Lower lobe of right lung (tissue), 2 donors: ENCODE measurements at places on chromosomes 5 and 9.

DNA sequence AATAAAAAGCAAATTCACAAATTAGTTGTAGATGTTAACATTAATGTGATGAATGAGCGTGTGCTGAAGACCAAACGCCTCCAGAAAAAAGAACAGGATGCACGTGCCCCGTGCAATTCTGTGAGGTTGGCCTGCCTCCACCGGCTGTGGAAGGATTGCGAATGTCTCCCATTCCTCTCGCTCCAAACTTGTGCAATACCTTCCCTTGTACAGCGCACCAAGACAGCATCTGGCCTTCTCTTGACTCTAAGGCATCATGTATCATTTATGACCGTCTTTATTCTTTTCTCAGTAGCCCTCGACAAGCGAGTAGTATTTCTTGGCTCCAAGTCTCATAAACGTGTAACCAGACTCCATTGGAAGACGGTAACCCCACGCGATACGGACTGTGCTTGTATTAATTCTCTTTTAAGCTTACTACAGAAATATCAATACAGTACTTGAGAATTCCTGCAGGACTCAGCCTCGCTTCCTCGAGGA, 1.5 kb upstream of the TESK1 start:
- DNase-seq = peak; percentile 66

- DNase-seq = peak; percentile 71
Measured at GRCh38 chr9:131253891-131254491, 22.3 kb downstream of the FAM78A start.

DNA sequence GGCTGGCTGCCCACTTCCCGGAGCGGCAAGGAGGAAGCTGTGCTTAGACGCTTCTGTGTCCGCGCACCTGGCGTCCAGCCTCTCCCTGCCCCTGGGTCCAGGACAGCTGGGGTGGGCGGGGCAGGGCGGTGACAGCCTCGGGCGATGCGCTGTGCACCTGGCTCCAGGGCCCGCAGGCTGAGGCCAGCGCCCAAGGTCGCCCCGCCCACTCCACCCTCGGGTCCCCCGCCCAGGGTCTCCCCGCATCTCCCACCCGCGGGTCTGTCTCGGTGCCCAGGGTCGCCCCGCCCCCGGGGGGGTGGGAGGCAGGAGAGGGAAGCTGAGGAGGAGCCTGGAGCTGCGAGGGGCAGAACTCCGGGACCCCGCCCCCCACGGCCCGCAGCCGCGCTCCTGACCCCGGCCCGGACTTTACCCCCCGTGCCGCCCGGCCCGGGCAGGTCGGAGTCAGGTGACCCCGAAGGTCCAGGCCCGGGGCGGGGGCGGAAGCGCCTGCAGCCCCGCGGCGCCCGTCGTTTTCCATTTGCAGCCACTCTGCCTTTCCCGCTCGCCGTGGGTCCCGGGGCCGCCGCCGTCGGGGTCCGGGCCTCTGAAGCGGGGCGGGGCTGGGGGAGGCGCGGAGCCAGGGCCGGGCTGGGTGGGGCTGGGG, at the start of gene ENTPD8:
Gene ENTPD8 (minus strand): TSS at position 69 of the 646 bp plus-strand sequence. CDS start 3,072 bp downstream, outside the sequence.
- peak; percentile 69 for DNase-seq

GRCh38 chr9:28758971-28759370, 1185.7 kb upstream of the C9orf72 start:
- DNase-seq = no peak

- DNase-seq = no peak
Measured at GRCh38 chr5:56962286-56962685, 10.4 kb upstream of the MIER3 start.

GRCh38 chr9:16133556-16134227, 580.8 kb downstream of the CCDC171 start:
- peak; percentile 52 for DNase-seq
